Central memory CD4-positive, alpha-beta T cell (primary cell): ENCODE measurements at places on chromosomes 11 and 22.

- no peak for DNase-seq
Observed at GRCh38 chr11:115054570-115055538, 376.5 kb downstream of the NXPE2 start.

GRCh38 chr11:95419915-95420314, 188.9 kb upstream of the SESN3 start:
- DNase-seq, result no peak

- no peak for DNase-seq
Observed at GRCh38 chr11:74630043-74630442, 37.7 kb downstream of the POLD3 start.

DNA sequence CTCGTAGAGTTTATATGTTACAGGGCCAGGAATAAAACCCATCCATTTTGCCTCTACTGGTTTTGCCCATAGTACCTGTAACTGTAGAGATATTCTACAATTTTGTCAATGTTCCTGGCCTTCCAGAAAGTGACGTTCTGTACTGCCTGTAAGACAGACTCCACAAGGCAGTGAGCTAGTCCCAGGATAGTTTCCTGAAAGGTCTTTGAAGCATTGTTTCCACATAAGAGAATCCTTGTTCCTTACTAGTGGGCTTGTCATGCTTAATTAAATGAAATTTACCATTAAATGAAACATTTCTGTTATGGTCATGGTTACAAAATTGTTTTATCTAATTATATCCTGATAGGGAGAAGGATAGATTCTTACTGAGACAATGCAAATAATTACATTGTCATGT, 80.4 kb downstream of the HSD17B12 start:
- DNase-seq, result no peak

- DNase-seq, result no peak
Observed at GRCh38 chr11:31817054-31817620, 6.0 kb upstream of the PAX6 start.

- no peak for DNase-seq
Observed at GRCh38 chr11:80686889-80687288, 1246.1 kb upstream of the TENM4 start.

GRCh38 chr22:32852395-32853251, 51.1 kb downstream of the TIMP3 start:
- DNase-seq, result no peak

DNA sequence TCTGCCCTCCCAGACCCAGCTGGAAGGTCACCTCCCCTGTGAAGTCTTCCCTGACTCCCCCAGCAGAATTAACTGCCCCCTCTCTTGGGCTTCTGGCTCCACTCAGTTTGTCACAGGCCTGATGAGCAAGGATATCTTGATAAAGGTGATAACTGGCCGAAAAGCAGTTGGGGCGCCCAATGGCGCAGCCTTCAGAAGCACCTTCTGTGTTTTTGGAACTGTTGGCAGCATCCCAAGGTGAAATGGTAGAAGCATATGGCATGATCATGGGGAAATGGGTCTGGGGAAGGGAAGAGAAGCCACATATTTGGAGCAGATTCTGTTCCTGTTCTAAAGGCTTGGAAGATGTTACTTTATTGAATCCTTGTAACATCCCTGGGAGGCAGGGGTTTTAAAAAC, 2.8 kb upstream of the TAB1 start:
- DNase-seq, result no peak

DNA sequence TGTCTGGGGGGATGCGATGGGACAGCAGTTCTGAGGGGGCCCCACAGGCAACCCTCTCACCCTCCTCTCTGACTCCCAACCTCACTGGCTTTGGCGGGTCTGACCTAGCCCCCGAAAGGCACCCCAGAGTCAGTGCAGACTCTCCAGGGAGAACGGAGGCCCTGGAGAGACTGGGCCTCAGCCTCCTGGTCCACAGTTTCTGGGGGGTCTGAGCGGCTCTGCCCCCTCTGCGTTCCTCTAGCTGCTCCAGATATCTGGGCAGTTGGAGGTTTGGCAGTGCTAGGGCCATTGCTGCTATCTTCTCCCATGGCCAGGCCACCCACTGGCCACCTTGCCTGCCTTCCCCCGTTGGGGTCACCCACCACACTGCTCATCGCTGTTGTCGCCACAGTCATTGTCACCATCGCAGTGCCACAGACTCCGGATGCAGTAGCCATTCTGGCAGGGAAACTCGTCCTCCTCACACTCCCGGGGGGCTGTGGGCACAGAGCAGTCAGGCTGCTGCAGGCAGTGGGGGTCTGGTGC, 18.8 kb downstream of the LRP4 start:
- no peak for DNase-seq

DNA sequence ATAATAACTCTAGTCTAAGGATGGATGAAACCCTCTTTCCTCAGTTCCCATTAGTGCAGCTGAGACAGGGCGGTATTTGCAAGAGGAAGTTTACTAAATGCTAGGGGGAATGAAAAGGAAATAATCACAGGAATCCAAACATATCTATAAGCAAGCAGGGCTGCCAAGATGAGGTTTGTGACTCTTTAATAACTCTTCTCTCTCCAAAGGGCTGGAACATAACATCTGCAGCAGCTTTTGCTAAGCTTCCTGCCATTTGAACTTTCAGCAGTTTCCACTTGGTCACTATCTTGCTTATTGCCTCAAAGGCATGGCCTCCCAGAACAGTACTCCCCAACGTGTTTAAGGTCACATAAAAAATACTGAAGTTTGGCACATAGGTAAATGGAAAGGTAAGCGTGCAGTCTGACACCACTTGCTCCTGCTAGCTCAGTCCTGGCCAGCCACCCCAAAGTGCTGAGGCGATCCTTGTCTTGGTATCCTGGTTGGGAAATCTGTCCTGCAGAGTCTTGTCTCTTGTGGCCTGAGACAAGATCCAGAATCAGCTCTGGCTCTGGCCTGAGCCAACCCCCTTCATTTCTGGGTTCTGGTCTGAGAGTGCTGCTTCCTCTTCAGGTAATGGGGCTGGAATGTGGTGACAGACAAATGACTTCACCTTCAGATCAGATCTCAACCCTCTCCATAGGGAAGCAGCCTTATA, 81.8 kb downstream of the KCNC1 start:
- no peak for DNase-seq

GRCh38 chr22:48004038-48004437, 1241.6 kb downstream of the TBC1D22A start:
- DNase-seq, result no peak

GRCh38 chr22:46450931-46451561, 86.4 kb downstream of the CELSR1 start:
- DNase-seq, result no peak

DNA sequence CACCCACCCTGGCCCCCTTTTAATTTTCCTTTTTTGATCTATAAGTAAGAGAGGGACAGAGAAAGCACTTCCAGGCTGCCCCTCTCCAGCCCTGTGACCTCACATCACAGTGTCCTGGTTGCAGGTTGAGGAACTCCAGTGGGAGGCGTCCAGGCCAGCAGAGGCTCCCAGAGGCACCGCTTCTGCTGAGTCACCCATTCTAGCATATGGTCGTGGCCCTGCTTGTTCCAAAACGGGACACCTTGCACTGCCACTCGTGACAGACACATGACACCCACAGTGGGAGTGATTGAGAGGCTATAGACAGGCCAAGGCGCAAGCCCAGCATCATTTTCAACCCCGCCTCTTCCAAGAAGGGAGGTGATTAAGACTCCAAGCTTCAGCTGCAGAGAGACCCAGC, 16.0 kb upstream of the TMPRSS4 start:
- no peak for DNase-seq

DNA sequence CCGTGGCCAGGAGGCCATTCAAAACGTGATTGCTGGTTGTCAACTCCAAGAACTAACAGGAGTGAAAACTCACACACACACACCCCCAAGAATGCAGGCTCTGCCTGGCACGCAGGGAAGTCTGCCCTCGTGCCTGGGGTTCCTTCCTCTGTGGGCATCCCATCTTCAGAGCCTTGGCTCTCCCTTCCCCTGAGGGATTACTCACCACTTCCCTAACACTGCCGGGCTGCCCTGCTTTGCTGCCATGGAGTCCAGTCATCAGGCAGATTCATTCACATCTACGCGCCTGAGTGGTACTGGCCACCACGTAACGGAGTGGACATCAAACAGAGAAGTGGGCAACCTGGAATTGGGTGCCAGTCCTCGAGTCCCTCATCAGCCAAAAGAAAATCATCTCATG, 120.7 kb upstream of the TMEM45B start:
- no peak for DNase-seq

DNA sequence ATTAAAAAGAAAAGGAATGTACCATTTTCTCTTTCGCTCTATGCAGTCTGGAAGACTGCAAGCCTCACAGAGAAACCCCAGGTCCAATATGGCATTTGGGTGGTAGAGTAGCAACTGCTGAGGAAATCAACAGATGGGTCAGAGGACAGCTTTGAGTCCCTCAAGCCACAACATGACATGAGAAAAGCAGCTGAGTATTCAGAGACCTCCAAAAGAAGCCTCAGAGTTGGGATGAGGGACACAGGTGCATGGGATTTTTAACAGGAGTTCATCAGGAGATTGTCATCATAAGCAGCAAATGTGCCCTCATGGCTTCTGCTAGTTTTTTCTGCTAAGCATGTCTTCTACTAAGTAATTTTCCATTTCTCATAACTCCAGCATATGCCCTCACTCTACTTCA, 111.6 kb downstream of the BLID start:
- no peak for DNase-seq

DNA sequence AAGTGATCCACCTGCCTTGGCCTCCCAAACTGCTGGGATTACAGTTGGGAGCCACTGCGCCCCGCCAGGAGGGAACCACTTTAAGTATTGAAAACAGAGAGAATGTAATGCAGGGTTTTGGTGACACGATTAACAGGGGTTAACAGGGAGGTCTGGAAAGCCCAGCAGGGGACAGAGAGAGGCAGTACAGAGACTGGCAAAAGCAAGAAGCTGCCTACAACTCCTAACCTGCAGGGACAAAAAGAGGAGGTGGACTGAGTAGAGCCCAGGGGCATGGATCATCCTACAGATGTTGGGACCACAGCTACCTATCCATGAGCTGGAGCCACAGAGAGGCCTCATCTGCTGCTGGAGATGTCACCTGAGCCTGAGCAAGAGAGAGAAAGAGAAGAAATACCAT, 1.7 kb upstream of the SPINDOC start:
- no peak for DNase-seq

DNA sequence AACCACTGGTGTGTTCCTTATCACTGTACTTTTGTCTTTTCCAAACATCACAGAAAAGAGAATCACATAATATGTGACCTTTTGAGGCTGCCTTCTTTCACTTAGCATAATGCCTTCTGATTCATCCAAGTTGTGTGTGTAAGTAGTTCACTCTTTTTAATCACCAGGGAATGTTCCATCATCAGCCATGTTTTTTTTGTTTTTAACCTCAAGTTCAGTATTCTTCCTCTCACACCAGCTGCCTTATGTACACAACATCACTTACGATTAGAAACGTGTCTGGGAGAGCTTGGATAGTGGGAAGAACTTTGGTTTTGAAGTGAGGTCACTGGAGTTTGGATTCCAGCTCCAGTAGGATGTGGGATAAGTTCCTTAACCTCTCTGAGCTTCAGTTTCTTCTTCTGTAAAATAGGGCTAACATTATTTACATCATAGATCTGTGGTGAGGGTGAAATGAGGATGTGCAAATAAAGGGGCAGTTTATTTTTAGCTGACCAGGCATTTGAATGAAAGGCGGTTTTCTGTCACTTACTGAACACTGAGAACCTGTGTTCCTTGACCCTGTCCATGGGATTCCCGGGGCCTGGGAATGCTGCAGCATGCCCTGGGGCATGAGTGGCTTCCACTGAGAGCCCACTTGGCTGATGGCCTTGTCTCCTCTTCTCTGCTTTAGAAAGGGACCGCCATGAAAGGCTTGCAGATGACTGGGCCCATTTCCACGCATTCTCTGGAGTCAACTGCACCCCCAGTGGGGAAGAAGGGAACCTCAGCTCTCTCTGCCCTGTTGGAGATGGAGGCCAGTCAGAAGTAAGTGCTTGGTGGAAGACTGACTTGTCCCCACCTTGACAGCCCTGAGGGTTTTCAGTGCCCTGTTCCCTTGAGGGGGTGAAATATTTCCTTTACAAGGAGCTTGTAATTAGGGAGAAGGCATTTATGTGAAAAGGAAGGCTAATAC, 92.6 kb downstream of the DEPDC5 start:
- no peak for DNase-seq

DNA sequence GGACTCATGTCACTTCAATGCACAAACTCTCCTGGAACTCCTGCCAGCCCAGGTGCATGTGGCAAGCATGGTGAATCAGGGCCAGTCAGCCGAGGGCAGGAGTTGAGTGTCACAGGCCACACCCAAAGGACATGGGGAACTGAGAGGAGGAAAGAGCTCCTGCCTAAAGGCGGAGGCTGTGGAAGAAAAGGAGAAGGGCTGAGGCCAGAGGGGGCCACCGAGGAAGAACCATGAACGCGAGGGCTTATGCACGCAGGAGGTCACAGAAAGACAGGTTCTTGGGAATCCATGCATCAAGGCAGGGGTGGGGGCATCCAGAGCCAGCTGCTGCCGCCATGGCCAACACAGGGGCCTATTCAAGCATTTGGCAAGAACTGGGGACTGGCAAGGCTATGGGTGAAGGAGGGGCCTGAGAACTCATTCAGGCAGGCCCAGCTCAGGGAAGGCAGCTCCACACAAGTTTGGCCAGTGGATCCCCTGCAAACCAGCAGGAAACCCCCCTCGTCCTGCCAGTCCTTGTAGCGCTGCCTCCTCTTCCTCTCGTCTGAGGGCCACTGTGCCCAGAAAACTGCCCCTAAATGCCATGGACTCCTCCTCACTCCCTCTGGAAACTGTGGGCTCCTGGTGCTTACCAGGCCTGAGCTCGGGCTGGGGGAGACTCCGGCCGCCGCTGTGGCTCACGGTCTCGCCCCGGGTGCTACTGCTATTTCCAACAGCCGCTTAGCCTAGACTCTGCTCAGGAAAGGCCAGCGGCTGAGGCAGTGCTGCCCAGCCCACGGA, 15.4 kb downstream of the PPM1F start:
- DNase-seq, result no peak

- no peak for DNase-seq
Observed at GRCh38 chr22:26323013-26323412, 106.0 kb upstream of the ASPHD2 start.

DNA sequence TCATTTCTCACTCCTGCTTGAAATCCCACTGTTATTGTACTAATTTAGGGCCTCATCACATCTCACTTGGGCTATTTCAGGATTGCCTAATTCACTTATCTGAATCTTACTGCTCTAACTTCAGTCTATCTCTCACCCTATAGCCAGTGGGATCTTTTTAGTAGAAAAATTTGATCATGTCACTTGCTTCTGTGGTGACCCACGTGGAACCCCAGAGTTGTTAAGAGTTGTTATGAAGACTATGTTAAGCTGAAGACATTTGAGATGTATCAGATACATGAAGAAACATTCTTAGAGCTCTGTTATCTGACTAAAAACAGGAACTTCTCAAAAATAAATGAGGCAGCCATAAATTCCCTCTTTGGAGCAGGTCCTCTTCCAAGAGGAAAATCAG, 1375.6 kb upstream of the TENM4 start:
- DNase-seq, result no peak
